Kidney (tissue), 22 donors: ENCODE measurements at places on chromosomes 2 and 18. TPM values are rescaled to one million over a fixed set of nuclear protein-coding genes. Genes with fewer than 3 reads are reported as not detected.

EML6 gene
- 3.1 TPM for total RNA-seq

RGPD3 gene
- total RNA-seq = 0.19 TPM

CLEC4F gene
- total RNA-seq = 0.72 TPM

ALPP gene
- not detected for total RNA-seq

PLB1 gene
- total RNA-seq = 6.8 TPM

SLC23A3 gene
- 2.8 TPM for total RNA-seq

LMAN1 gene
- total RNA-seq = 78.8 TPM

SLC30A3 gene
- 0.31 TPM for total RNA-seq

CXCR2 gene
- 0.44 TPM for total RNA-seq

CHST9 gene
- 9.8 TPM for total RNA-seq

TANK gene
- total RNA-seq = 56.1 TPM

KLHL41 gene
- 1.8 TPM for total RNA-seq

ABCG5 gene
- total RNA-seq = not detected

SNRNP27 gene
- 42.6 TPM for total RNA-seq

CYP27C1 gene
- total RNA-seq = 0.35 TPM

CCDC148 gene
- total RNA-seq = 21.0 TPM

TDRD15 gene
- total RNA-seq = 0.06 TPM

TTC39C gene
- 17.4 TPM for total RNA-seq

CLIP4 gene
- total RNA-seq = 18.1 TPM

RNF152 gene
- 45.0 TPM for total RNA-seq

TUBA3E gene
- total RNA-seq = not detected

NAT8 gene
- 94.4 TPM for total RNA-seq

RTP5 gene
- 0.13 TPM for total RNA-seq

DSEL gene
- 6.4 TPM for total RNA-seq

MEP1B gene
- total RNA-seq = not detected

CDC42EP3 gene
- 34.1 TPM for total RNA-seq

RNF144A gene
- 12.3 TPM for total RNA-seq

WDR54 gene
- total RNA-seq = 23.3 TPM

CNRIP1 gene
- total RNA-seq = 14.1 TPM

REV1 gene
- total RNA-seq = 41.3 TPM

CD8B gene
- total RNA-seq = 2.5 TPM

DES gene
- total RNA-seq = 74.2 TPM

SCN3A gene
- 6.3 TPM for total RNA-seq

SGPP2 gene
- total RNA-seq = 89.8 TPM

MAP2 gene
- 11.4 TPM for total RNA-seq

ANKRD62 gene
- total RNA-seq = not detected

EMILIN1 gene
- total RNA-seq = 75.2 TPM

ATP6V1C2 gene
- total RNA-seq = 4.2 TPM

STK17B gene
- total RNA-seq = 41.0 TPM

HDAC4 gene
- total RNA-seq = 56.8 TPM

PROC gene
- total RNA-seq = 5.9 TPM

C1QL2 gene
- total RNA-seq = not detected

VSNL1 gene
- 0.44 TPM for total RNA-seq

PKDCC gene
- 52.2 TPM for total RNA-seq

SALL3 gene
- total RNA-seq = 2.0 TPM

TTN gene
- 3.6 TPM for total RNA-seq

CXCR4 gene
- 51.9 TPM for total RNA-seq
